ENCODE measurements at places on chromosomes 4 and X.

DNA sequence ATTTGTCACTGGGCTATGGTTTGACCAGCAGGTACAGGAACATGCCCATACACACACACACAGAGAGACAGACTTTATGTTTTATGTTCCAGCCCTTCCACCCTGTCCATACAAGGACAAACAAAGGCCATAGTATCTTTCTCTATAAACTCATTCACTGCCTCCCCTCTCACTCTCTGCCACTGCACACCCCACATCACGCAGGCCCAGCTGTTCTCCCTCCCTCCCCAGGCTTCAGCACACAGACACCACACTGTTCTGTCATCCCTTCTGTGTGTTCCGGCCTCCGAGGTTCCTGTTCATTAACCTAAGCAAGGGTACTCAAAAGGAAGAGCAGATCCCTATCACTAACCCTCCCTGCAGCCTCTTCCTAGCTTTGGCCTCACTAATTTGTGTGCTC, 17.8 kb downstream of the LAS1L start:
- DNase-seq: no peak

GRCh38 chr4:165709973-165710526, 163.0 kb upstream of the TLL1 start:
- DNase-seq: no peak

GRCh38 chr4:96305030-96305429, 465.1 kb downstream of the PDHA2 start:
- no peak for DNase-seq

- no peak for DNase-seq
Observed at GRCh38 chr4:35933901-35934300, 310.4 kb downstream of the ARAP2 start.
